Upper lobe of right lung (tissue), 1 donor: ENCODE measurements at places on chromosomes 2 and 18. TPM values are rescaled to one million over a fixed set of nuclear protein-coding genes. Genes with fewer than 3 reads are reported as not detected.

The SLC11A1 gene
- total RNA-seq: 302 TPM

The CELF4 gene
- total RNA-seq: 1.2 TPM

The TFPI gene
- total RNA-seq: 366 TPM

The FBXO36 gene
- 1.8 TPM for total RNA-seq

The ABCG5 gene
- not detected for total RNA-seq

GRCh38 chr2:28447943-28448792 is 47.7 kb upstream of the PLB1 start:
- DNase-seq: no peak

GRCh38 chr2:70795164-70795995 is 4.9 kb upstream of the FIGLA start:
- no peak for DNase-seq

- no peak for DNase-seq
Measured at GRCh38 chr18:46042571-46043123, 29.4 kb downstream of the PSTPIP2 start.

DNA sequence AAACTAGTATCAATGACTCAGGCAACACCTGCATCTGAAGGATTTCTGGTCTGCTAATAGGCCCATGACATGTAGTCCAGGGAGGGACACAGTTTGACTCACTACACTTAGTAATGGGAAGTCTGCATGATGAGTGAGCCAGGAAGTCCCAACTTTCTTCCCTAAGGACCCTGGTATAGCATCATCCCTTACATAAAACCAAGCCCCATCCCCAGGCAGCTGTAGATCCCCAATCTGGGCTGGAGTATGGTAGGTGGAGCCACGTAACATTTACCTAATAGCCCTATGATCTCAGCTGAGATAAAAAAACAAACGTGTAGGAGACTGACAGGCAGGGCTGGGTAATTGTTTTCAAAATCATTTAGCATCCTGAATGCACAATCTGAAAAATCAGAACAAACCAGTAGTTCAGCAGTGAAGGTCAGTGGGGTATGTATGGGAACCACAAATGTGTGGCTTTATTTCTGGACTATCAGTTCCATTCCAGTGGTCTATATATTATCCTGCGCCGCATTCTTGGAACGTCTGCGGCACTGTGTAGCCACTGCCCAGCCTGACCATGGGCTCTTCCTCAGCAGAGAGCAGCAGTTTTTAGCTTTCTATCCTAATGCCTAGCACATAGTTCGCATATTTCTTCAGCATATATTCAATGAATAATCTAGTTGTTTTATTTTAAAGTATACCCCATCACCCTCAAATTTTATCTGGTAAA is 33.5 kb downstream of the EPB41L3 start:
- no peak for DNase-seq

- no peak for DNase-seq
Measured at GRCh38 chr2:55140316-55141219, 90.3 kb upstream of the RTN4 start.

GRCh38 chr2:21055879-21056790 is 12.3 kb upstream of the APOB start:
- no peak for DNase-seq

DNA sequence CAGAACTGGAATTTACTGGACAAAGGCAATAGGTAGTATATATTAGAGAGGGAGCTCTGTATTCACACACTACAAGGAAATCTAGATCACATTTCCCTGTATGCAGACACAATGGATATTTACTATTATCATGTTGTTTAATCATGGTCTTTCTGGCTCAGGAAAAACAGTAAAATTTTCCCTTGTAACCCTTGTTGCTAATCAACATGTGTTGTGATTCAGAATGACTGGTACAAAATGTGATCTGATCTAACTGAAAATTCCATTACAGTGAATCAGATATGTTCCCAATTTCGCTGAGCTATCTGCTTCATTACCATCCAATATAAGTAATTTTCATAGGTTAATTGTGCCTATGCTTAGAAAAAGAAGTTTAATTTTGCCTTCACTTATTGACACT is 1109.7 kb downstream of the LRP1B start:
- no peak for DNase-seq

DNA sequence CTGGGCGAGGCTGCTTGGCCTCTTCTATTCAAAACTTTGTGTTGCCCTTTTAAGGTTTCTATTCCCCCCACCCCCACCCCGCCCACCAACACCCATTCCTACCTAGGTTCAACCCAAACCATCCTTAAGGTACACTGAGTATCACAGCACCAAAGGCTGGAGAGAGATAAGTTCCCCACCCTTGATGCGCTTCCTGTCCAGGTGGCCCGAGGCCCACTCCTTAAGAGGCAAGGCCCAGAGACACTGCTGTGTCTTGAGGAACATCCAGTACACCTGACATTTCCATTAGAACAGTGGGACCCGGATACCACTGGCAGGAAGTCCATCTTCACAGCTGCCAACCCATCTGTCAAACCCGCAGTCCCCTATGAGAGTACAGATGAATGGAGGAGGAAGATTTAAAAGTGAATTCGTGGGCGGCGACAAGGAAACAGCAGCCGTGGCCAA is 277 bp upstream of the INPP1 start:
- DNase-seq: no peak

GRCh38 chr2:165193178-165193777 is 10.6 kb downstream of the SCN3A start:
- DNase-seq: no peak

DNA sequence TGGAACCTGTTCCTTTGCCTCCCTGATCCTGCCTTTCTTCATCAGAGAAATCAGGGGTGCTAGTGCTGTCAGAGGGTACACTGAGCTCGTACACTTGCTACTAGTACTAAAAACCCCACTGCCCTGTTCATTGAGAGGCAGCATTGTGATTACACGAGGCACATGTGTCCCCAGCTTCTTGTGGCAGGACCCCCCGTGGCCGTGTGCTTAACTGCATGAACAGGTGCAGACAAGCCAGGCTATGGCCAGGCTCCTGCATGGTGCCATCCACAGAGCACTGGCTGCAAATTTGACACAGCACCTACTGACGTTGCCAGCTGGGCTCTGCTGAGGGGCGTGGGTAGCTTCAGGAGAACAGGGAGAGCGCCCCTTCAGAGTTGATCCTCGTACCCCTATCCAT is 248.4 kb downstream of the GLI2 start:
- DNase-seq: no peak
